ENCODE measurements at places on chromosomes 1 and 21.

DNA sequence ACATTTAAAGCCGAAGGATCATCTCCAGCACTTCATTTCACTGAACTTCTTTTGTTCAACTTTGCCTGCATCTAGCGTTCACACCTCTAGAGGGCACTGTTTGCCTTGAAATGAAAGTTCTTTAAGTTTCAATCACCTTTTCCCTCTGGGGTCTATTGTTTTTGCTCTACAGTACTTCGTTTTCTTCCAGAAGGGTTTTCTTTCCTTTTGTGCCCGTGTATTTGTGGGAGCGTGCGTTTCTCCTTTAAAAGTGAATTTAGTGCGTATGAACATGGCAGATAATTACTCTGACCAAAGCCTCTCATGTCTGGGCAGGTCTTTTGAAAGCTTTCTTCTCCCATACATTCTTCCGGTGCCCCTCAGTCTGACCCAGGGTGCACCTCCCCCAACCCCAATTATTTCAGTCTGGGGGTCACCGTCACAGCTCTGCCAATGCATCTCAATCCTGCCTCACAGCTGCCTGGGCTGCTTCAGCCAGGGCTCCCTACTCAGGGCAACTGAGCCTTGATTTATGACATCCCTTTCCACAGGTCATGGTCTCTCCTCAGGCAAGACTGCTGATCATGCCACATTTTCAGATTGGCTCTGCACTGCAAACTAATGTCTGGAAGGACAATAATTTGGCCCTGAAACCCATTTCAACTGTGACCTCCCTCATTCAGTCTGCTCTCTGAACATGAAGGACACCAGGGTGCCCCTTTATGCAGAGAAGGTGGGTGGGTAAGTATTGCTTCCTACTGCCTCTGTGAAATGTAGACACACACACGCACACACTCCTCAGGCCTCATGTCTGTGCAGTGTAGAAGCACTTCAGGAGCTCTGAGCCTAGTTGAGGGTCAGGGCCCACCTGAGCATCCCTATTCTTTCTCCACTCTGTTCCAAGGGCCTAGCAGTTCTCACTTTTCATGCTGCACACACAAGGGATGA lies 88.6 kb downstream of the NUF2 start:
- DNase-seq: peak; percentile 46

DNA sequence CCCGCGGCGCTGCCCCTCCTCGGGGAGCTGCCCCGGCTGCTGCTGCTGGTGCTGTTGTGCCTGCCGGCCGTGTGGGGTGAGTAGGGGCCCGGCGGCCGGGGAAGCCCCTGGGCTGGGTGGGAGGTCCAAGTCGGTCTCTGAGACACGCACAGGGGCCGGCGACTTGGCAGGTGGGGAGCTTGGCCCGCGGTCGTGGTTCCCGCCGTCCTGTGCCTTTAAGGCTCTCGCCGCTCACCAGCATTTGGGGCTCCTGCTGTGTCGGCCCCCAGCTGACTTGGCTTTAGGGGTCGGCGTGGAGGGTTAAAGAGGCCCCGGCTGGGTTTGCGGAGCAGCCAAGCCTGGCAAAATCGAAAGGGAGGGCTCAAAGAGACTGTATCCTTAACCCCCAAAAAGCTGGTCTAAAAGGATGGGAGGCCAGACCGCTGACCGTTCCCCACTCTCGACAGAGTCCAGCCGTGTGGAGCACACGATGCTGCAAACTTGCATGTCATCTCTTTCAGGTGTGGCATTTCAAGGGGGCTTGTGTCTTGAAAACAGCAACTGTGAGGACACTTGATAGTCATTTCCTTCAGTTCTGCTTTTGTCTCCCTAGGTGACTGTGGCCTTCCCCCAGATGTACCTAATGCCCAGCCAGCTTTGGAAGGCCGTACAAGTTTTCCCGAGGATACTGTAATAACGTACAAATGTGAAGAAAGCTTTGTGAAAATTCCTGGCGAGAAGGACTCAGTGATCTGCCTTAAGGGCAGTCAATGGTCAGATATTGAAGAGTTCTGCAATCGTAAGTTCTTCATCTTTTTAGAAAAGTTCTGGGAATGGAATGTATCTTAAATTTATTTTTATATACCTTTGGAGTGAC lies 540 bp downstream of the CD55 start:
- DNase-seq: no peak

GRCh38 chr21:18370301-18370700 lies 33.3 kb downstream of the TMPRSS15 start:
- no peak for DNase-seq

GRCh38 chr1:162984699-162985098 lies 84.5 kb upstream of the RGS4 start:
- no peak for DNase-seq

DNA sequence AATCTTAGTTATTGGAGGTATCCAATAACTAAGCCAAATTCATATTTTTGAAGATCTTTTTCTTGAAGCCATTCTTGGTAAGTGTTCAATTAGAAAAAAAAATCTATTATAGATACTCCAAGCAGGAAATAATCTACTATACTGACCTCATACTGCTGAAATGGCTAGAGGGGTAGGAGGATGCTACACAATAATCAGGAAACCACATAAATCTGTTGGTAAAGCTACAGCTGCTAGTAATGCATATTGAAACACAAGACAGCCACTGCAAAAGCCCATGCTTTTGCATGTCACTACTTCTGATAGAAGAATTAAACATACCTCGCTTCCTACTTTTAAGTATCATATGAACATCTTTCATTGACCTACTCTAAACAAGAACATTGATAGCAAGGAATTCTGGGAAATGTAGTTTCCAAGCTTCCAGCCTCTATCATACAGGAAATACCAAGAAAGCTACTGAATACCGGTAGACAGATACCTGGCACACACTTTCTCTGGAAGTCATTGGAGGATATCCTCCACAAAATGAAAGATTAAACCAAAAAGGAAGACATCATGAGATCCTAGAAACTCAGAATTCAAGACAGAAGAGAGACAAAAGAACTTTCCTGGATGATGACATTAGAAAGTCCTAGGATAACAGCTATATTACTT lies 103.0 kb upstream of the VAV3 start:
- no peak for DNase-seq

GRCh38 chr1:151535326-151536271 lies 4.5 kb upstream of the TUFT1 start:
- DNase-seq: no peak

DNA sequence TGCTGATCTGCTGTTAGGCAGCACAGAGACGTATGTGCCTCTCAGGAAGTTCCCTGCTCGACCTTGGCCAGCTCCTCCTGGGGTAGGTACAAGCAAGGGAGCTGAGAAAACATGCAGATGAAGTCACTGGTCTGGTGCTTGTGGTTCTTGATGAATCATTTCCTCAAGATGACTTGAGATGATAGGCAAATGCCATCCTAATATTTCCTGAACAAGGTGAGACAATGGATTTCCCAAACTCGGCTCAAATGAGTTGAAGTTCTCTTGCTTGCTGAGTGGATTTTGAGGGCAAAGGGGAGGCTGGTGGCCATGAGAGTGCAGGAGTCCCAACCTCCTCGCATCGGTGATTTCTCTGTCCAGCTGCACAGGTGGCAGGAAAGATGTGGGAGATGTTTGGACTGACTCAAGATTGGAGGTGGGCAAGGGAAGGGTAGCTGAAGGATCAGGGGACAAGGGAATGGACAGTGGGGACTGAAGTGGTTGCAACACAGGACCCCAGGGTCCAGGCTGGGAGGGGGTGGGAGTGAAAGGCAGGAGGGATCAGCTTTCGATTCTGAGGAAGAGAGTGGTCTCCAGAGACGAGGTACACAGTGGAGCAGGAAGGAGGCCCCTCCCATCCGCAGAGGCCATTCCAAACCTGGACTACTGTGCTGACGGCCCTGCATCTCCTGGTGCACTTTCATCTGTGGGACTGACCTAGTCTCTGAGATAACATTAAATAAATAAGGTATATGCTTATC lies 63.9 kb downstream of the CAPN2 start:
- DNase-seq: peak; percentile 67

GRCh38 chr1:200873116-200873670 lies 412 bp downstream of the GPR25 start:
- DNase-seq: no peak

GRCh38 chr1:11301601-11302000 lies 28.6 kb downstream of the UBIAD1 start:
- no peak for DNase-seq

- no peak for DNase-seq
These were observed 76.2 kb upstream of the KIAA1614 start for GRCh38 chr1:180836449-180836848.

GRCh38 chr21:16504281-16504680 lies 774.5 kb downstream of the USP25 start:
- no peak for DNase-seq

GRCh38 chr1:239368436-239369109 lies 17.8 kb upstream of the CHRM3 start:
- DNase-seq: no peak

GRCh38 chr1:39779821-39780220 lies 8.7 kb upstream of the OXCT2 start:
- no peak for DNase-seq

- peak; percentile 21 for DNase-seq
These were observed 5.0 kb downstream of the SLC22A15 start for GRCh38 chr1:115980998-115981993.

- no peak for DNase-seq
These were observed 481 bp upstream of the SLAMF1 start for GRCh38 chr1:160647329-160647720.

DNA sequence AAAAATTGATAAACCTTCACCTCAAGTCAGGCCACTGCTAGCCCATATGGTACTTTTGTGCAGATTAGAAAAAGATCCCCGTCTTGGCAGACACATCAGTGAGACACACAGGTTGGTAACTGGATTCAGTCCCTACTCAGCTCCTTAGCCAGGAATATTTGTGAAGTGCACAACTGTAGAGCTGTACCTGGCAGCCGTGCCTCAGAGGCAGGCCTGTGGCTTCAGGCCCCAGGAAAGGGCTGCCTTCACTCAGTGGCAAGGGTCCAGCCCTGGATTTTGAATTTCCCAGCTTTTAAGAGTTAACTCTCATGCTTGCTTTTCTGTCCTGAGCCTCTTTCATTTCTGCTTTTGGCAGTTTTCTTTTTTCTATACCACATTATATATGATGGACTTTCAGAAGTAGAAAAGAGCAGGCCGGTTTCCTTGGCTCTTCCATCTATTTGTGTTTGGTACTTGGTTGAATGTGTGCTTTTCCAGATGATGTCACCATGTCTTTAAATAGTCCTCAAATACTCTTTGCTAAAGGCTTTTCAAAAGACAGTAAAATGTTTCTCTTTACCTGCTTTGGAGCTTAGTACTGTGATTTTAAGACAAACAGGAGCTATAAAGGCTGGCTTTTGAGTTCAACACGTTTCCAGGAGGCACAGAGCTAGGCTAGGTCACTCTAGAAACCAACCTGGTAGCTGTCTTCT lies 186.6 kb downstream of the AK5 start:
- DNase-seq: no peak

GRCh38 chr1:247385283-247385682 lies 30.7 kb upstream of the NLRP3 start:
- no peak for DNase-seq

- DNase-seq: no peak
These were observed 80.0 kb downstream of the DYRK1A start for GRCh38 chr21:37446552-37446951.

DNA sequence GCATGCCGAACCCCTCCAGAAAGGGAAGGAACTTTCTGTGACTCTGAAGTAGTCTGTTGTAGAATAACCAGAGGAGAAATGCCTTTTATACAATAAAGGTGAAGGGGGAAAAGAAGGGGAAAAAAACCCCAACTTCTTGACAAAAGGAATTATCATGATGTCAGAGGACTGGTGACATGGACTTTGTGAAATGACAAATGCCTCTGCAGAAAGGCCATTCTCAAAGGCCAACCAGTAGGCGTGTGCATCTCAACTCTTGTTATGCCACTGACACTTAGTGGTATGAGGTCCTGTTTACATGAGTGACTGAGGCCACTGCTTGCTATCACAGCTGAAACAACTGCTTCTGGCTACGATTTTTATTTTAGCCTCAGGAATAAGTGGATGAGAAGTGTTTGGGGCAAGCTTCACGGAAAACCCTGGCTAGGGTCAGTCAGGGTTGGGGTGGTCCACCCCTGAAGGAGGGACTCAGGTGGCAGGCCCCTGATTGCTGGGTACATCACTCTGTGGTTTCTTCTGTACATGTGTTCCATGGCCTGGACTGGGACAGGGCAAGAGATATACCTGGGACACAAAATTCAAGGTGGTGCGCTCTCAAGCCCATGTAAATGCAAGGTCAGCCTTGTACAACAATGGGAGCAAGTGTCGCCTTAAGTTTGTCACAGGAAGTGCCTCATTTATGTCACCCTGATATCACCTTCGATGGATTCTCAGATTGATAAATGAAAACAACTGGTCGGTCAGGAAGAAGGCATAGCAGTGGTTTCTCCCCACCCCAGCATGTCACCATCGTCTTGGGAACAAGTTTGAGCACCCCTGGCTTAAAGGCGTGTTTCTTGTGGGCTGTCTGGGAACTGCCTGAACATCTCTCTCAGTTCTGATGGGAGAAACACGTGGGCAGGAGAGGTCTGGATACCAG lies 12.4 kb downstream of the RUNX1 start:
- peak; percentile 58 for DNase-seq

GRCh38 chr1:21260405-21261125 lies 29.7 kb downstream of the ECE1 start:
- DNase-seq: no peak

DNA sequence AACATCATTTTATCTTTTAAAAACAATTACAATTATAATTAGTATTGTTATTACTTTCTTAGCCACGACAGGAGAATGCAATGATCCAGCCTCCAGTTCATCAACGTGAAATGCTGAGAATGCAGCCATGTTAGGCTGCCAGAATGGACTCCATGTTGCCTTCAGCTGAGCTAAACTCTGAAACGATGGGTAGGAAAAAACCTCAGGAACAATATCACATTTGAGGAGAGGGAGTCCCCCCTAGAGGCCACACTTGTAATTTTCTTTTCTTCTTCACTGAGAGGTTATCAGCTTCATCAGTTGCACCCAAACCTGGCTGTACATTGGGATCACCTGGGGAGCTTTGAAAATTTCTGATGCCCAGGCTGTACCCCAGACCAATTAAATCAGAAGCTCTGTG lies 34.6 kb upstream of the DNAH14 start:
- no peak for DNase-seq

DNA sequence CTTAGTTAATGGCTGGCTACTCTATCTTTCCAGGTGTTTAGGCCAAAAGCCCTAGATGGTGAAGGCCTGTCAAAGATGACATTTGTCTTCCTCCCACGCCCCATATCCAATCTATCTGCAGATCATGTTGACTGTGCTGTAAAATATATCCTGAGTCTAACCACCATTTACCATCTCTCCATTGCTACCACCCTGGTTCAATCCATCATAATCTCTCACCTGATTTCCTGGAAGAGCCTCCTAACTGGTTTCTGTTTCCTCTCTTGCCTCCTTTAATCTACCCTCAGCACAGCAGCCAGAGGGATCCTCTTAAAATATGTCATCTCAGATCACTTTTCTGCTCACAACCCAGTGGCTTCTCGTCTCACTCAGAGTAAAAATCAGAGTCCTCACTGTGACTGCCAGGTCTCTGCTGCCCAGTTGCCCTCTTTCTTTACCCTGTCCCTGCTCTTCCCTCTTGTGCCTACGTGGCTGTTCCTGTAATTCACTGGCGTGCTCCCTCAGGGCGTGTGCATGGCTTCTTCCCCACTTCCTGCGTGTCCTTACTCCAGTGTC lies 17.8 kb downstream of the TMEM50A start:
- peak; percentile 4 for DNase-seq

Measured in CD4-positive, alpha-beta T cell treated with Interleukin-4 for 4 hours (primary cell).